ENCODE measurements at places on chromosomes 4 and X.

DNA sequence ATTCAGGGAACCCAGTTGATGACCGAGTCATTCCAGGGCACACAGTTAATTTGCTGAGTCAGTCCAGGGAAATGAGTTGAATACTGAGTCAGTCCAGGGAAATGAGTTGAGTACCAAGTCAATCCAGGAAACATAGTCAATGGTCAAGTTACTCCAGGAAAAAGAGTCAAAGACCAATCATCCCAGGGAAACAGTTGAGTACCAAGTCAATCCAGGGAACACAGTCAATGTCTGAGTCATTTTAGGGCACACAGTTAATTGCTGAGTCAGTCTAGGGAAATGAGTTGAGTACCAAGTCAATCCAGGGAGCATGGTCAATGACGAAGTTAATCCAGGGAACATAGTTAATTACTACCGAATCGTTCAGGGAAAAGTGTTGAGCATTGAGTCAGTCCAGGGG lies 754.4 kb downstream of the NLGN4X start:
- DNase-seq: no peak

DNA sequence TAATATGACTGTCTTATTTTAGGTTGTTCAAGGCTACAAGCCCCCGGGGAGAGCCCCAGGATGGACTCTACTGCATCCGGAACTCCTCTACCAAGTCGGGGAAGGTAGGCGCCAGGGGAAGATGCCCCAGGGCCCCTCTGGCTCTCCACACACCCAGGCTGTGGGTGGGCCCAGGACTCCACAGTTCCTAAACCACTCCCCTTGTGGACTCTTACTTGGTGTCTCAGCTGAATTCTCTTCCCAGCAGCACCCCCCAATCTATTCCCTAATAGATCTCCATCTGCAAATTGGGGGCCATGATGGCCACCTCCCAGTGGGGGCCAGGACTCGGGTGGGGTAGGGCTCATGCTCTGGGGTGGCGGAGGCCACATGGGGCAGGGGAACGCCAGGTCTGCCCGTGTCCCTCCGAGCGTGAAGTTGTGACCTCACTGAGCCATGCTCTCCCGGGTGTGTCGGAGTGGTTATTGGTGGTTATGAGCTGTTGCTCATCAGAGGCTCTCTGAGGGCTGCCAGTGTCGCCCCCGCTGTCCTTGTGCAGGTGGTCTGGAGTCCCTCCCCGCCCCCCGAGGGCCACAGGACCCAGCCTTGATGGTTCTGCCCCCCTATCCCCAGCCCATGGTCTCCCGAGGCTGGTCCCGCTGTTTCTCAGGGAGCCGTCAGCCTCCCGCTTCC lies 11.2 kb upstream of the ADD1 start:
- no peak for DNase-seq

DNA sequence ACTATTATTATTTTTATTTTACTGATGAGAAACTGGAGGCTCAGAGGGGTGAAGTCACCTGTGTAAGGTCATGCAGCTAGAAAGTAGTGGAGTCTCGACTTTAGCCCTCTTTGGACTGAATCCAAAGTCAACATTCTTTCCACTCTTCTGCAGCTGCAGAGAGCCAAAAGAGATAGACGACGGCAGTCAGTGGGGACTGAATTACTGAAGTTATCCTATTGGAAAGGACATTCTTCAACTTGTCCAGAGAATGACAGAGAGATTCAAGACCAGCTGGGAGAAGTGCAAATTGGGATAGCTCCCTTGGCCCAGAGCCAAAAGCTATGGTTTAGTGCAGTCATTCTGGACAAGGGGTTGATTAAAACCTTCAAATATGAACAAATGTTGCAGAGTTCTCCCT lies 42.5 kb downstream of the VGLL1 start:
- DNase-seq: no peak

GRCh38 chr4:182413550-182413949 lies 170.3 kb downstream of the TENM3 start:
- no peak for DNase-seq

- DNase-seq: no peak
Measured at GRCh38 chr4:148946271-148946670, 504.1 kb upstream of the NR3C2 start.

DNA sequence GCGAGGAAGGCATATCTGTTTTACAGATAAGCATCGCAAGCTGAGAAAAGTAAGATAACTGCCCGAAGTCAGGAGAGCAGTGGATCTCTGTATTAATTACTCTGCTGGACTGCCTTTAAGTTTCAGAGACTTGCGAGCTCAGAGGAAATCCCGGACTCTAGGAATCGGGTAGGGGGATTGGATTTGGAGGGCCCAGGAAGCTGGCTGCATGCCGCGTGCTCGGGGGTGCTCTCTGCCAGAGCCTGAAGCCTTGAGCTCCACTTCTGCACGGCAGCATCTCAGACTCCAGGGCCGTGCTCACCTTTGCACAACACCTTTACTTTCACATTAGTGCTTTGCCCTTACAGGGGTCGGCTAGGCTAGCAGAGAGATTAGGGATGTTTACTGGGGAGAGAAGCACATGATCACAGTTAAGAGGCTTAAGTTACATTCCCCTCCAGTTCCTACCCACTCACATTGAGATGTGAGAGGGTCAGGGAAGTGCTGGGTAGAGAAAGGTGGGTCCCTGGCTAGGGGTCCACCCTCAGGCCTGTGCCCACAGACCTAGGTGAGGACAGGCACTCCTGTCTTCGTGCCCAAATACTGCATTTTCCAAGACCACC lies 57.0 kb downstream of the TRIML1 start:
- DNase-seq: no peak

DNA sequence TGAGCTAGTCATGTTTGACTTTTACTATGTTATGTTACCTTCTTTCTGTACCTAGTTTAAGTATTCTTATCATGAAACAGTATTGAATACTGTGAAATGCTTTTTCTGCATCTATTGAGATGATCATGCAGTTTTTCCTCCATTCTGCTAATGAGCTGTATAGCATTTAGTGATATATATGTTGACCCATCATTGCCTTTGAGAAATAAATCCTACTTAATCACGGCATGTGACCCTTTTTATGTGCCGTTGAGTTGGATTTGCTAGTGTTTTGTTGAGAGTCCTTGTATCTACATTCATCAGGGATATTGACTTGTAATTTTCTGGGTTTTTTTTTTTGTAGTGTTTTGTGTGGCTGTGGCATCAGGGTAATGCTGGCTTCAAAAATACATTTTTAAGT lies 537.7 kb upstream of the AADAT start:
- no peak for DNase-seq

DNA sequence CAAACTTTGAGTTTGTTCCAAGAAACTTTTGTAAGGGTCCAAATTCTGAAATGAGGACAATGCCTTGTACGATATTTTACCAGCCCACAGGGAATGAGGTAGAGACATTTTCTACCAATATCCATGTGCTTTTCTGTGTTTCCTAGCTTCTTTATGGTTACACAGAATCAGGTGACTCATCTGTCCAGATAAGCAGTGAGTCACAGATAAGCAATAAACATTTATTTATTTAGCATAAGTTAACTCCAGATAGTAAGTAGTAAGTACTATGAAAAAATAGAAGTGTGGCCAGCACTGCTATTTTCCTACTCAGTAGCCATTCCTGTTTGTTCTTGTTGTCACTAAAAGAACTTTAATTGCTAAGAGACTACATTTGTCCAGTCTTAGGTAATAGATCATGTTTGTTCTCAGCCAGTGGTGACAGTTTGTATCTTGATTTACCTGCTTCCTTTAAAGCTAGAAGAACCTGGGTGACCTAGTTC lies 7.4 kb downstream of the AFF1 start:
- DNase-seq: no peak

GRCh38 chr4:152265149-152265621 lies 270.7 kb downstream of the FBXW7 start:
- DNase-seq: peak; percentile 19

DNA sequence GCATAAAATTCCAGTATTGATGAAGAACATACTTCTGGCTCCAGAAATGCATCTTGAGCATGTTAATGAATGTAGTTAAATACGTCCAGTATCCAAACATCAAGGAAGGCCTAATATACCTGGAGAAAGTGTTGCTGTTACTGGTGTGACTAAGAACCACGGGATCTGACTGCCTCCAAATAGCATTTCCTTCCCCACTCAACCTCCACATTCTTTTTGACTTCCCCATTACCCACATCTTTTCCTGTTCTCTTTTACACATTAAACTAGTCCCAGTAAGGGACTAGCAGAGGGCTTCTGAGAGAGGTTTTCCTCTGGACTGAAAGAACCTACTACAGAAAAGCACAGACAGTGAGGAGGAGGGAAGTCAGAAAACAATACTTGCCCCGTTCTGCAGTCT lies 482.8 kb upstream of the HTR2C start:
- DNase-seq: no peak

DNA sequence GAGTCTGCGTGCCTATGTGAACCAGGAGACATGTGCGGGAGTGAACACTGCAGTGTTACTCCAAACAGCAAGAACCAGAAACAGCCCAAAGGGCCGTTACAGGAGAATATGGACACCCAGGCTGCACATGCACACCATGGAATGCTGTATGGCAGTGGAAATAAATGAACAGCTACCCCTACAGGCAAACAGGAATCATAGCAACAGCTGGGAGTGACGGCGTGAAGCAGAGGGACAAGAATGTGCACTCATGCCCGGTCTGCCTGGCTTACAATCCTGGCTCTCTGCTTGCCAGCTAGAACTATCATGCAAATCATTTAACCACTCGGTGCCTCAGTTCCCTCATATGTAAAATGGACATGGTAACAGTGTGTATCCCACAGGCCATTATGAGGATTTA lies 16.6 kb downstream of the GPKOW start:
- peak; percentile 40 for DNase-seq

GRCh38 chr4:17780501-17781299 lies 721 bp downstream of the FAM184B start:
- DNase-seq: peak; percentile 27

DNA sequence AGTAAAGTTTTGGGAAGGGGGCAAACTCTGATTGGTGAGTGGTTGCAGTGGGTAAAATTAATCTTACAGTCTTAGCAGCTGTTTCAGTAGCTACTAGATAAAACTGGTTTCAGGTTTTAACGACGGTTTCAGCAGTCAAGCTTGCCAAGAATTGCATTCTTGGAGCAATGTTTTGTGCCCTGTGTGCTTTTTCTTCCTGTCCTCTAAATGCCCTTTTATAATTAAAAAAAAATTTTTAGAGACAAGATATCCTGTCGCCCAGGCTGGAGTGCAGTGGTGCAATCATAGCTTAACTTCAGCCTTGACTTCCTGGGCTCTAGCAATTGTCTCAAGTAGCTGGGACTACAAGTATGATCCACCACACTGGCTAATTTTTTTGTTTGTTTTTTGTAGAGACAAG lies 6.3 kb upstream of the PPEF2 start:
- no peak for DNase-seq

- peak; percentile 89 for DNase-seq
Measured at GRCh38 chr4:32499171-32499570, 1779.0 kb downstream of the PCDH7 start.

- DNase-seq: no peak
Measured at GRCh38 chr4:24169956-24170355, 280.1 kb upstream of the PPARGC1A start.

- DNase-seq: no peak
Measured at GRCh38 chr4:23938796-23939195, 48.9 kb upstream of the PPARGC1A start.

DNA sequence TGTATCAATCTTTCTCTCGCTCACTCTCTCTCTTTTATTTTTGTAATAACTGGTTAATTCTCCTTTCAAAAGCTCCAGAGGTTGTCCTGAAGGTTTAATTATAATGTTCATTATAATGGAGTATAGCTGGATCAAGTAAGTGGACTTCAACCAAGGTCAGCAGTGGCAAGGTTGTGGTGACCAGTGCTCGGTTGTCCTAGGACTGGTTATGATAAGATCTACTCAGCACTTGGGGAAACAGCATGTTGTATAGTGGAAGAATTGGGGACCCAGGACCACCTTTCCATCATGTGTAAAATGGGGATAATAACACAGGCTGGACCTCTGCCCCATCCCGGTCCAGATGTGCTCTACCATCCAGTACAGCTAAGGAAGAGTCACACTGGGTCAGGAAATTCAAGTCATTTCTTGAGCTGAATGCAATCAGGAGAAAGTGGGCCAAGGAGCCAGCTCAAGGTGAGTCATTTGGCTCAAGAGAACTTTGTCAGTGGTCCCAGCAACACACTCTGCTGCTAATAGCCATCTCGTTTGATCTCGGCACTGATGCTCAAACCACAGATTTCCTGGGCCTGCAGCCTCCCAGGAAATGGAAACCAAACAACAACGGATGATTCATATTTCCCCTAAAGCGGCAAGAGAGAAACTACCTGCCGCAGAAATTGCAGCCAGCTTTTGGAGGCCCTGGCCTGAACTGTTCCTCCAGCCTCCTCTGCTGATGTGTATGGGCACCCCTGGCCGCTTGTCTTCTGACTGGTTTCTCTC lies 123.6 kb upstream of the RBPJ start:
- peak; percentile 84 for DNase-seq

DNA sequence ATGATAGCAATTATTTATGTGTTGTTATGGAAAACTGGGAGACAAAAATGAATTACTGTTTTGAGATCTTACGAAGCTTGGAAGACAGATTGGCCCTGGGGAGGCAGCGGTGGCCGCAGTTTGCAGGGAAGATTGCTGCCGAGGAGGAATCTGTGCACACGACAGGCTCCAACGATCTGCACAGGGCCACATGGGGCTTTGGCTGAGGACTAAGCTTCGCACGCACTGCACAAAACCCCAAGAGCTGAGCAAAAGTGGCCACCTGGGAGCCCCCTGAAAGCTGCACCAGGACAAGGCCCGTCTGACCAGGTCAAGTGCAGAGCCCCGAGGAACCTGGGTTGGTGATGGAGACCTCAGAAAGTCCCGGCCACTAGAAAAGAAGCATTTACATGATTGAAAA lies 5.2 kb upstream of the PDE6B start:
- DNase-seq: no peak

DNA sequence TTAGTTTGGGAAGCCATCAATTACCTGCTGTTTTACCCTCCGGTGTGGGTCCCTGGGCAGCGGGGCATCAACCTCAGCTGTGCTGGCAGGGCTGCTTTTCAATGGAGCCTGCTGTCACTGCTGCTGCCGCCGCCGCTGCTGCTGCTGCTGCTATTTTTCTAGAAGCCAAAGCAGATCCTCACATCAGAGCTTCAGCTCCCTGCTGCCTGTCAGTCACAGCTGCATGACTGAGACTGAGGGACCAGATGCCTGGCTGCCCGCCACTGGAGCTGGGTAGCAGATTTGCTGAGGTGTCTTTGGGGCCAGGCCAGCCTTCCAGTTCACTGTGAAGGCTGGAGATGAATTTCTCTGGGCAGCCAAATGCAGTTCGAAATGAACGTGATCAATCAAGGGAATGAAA lies 200.3 kb upstream of the NHS start:
- DNase-seq: no peak

- no peak for DNase-seq
Measured at GRCh38 chrX:19539665-19540064, 24.4 kb upstream of the MAP3K15 start.

DNA sequence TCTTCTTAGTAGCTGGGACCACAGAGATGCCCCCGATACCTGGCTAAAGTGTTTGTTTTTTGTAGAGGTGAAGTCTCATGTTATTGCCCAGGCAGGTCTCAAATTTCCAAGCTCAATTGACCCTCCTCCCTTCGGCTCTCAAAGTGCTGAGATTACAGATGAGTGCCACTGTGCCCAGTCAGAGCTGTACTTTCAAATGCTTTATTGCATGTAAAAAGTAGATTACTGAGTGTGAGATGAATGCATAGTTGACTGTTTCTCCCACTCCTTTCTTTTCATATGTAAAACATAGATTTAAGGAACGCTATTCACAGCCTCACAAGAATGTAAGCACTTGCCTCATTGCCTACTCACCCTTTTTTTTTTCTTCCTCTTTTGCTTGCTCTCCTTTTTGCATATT lies 984.4 kb upstream of the PABPC4L start:
- DNase-seq: no peak
